ENCODE measurements at places on chromosomes 2 and 18.

DNA sequence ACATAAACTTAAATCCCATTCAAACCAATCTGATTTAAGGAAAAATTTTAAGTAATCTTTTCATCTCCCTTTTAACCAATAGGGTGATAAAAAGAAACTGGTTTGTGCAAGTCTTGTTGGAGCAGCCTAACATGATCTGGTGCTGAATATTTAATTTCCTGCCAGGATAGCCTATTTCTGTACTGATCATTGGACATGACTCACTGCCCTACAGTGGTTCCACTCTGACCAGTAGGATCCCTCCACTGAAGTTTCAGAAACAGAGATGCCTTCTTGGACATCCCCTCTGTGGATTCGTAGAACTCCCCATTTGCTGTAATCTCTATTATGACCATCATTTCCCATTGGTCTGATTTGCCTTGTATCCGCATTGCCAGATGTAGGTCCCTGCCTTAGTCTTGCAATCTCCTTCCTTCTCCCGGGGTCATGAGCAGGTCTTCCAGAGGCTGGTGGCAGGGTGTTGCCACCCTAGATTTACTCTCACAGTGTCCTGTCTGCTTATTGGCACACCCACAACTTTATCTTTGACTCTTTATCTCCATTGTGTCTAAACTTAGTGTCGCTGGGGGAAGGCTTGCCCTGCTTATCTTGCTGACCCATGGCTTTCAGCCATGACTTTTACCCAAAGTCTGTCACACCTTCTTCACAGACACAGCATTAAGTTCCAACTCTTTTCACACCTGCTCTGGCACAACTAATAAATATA is 12.3 kb upstream of the SETBP1 start:
- DNase-seq = no peak

GRCh38 chr18:31154181-31154580 is 8.5 kb downstream of the DSC1 start:
- no peak for DNase-seq

GRCh38 chr2:217673627-217674026 is 329.2 kb downstream of the TNS1 start:
- no peak for DNase-seq

DNA sequence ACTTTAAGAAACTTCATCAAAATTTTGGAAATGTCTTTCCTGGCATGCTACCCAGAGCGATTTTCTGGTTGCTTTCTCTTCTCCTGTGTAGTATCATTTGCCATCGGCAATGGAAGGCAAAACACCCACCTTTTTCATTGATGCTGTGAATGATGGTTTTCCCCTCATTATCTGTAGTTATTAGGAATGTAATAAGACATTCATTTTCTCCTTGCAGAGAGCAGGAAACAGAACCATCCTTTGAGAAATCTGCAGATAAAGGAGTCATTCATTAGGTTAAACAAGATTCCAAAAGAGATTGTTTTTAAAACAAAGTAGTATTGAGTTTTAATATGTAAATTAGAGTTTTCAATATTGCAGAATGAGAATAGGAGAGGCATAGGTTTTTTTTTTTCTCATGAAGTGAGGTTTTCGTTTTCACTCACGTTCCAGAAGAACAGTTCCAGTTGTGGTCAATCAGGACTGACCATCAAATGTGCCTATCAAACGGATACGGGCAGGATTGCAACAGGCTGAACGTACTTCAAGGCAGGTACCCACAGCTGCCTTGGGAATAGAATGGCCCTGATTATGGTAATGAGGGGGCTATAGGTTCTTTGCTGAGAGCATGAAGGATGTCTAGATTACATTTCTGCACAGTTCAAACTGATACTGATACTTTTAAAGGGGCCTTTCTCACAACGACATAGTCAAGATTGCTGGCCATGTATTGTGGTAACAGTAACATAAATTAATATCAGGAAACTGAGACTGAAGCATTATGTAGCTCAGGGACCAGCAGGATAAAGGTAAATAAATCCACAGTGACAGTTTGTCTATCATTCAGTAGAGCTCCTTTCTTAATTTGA is 49.8 kb upstream of the PLA2R1 start:
- no peak for DNase-seq

- DNase-seq = no peak
Observed at GRCh38 chr2:29218071-29218470, 102.9 kb downstream of the CLIP4 start.

GRCh38 chr2:137237055-137237454 is 471.7 kb downstream of the THSD7B start:
- no peak for DNase-seq

DNA sequence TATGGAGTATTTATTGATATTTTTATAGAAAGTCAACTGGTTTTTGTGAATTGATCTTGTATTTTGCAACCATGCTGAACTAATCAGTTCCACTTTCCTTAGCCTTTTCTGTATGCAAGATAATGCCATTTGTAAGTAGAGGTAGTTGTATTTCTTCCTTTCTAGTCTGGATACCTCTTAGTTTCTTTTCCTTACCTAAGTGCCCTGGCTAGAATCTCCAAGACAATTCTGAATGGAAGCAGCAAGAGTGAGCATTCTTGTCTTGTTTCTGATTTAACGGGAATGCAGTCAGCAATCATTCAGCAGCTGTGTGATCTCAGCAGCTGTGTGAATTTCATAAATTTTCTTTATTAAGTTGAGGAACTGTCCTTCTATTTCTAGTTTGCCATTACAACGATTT is 73.4 kb downstream of the NRXN1 start:
- no peak for DNase-seq

GRCh38 chr2:20165677-20166509 is 59.0 kb downstream of the SDC1 start:
- no peak for DNase-seq

DNA sequence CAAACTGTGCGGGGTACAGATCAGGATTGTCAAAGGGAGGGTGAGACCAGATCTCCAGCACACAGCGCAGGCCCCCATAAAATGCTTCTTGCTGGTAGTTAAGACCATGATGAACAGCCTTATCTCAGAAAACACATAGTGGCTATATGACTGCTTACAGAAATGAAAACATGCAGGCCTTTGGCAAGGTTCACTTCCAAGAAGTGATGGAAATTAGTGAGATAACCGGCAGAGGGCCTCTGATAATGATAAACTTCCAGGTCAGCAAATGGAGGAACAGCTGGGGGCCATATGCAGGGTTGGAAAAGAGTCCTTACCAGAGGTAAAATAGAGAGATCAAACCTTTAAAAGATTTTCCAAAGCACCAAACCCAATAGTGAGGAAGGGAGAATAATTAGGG is 46.6 kb downstream of the CFAP221 start:
- DNase-seq = no peak

DNA sequence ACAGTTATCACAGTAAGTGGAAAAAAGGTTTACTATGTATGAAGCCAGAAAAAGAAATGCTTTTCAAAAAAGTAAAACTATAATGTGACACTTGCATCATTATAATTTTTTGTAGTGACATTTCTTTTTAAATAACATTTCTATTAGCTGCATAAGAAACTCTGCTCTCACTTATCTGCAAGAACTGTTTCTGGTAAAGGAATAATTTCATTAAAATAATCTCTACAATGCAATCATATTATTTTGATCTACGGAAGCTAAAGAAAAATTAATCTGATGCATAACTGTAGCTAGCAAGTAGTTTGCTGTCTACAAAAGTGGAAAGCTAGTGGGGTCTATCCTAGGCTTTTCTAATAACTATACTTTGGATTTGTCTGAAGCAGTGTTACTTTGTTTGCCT is 50.1 kb downstream of the PGAP1 start:
- no peak for DNase-seq

Measured in HEK293T (cell line).